Memory B cell (primary cell): ENCODE measurements at places on chromosomes 2 and 18.

- no peak for DNase-seq
Measured at GRCh38 chr18:78643004-78643403, 336.6 kb upstream of the SALL3 start.

DNA sequence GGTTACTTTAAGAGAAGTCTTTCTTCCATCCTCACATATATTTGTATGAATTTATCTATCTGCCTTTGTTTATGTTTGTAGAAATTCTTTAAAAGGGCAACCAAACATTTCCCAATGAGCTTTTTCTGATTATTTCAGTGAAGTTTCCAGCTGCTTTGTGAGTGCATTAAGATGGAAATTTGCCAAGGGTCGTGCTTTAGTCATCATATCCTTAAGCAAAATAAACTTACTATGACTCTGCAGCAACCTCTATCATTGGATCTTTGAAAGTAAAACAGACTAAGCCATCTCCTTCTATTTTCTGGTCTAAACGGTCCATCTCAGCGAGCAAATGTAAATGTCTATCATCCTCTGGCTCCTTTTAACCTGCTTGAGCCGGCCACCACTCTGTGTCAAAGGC is 489.3 kb downstream of the SOX11 start:
- no peak for DNase-seq

- no peak for DNase-seq
Measured at GRCh38 chr2:178282075-178282815, 87.9 kb downstream of the OSBPL6 start.

DNA sequence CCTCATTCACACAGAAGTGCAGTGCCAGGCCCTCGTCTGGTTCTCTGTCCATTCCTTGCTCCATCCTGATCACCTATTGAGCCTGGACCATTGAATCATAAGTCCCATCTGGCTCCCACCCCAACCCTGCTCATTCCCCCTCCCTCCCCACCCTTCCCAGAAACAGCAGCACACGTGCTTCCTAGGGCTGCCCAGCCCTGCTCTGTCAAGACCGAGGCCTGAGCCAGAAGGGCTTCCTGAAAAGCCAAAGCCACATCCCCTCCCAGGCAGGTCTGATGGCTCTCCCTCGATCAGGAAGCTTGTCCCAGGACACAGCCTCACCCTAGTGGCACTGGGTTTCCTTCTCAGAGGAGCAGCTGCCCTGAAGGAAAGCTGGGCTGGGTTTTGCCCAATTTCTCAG is 79.8 kb upstream of the FZD7 start:
- DNase-seq: no peak

- DNase-seq: no peak
Measured at GRCh38 chr18:63850020-63850419, 37.5 kb upstream of the SERPINB2 start.

GRCh38 chr2:45885171-45885621 is 233.7 kb downstream of the PRKCE start:
- no peak for DNase-seq

GRCh38 chr2:98396745-98397355 is 47.8 kb upstream of the INPP4A start:
- no peak for DNase-seq
